ENCODE measurements at places on chromosomes 5 and 9. TPM values are rescaled to one million over a fixed set of nuclear protein-coding genes. Genes with fewer than 3 reads are reported as not detected.

DNA sequence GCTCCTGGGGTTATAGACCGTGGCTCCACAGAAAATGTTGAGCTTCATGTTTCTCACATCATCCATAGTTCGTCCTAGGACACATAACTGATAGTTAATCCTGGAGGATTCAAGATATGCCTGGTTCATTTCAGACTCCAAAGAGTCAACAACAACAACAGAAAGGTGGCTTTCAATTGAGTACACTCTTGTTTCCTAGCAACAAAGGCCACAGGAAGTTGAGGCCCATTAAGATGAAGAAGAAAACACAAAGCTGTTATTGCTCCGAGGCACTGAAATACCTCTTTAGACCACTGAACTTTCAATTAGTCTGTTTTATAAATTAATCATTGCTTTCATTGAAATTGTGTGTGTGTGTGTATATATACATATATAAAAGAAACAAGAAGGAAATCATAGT lies 154.5 kb downstream of the YIPF5 start:
- DNase-seq = no peak
- H3K4me3 ChIP-seq = no peak overlapping the region
- H3K27me3 ChIP-seq = peaks cover 2% of the 10 kb centered on the region
- no peak overlapping the region for H3K27ac ChIP-seq

GRCh38 chr9:35048511-35048910 lies 23.9 kb downstream of the VCP start:
- no peaks in the 10 kb centered on the region for H3K27me3 ChIP-seq
- no peak for DNase-seq
- peaks cover 30% of the 10 kb centered on the region for H3K36me3 ChIP-seq
- H3K4me3 ChIP-seq = no peak overlapping the region
- H3K4me1 ChIP-seq = peaks cover 23% of the 10 kb centered on the region

- H3K27me3 ChIP-seq = no peaks in the 10 kb centered on the region
- no peak overlapping the region for H3K4me3 ChIP-seq
- peaks cover 13% of the 10 kb centered on the region for H3K36me3 ChIP-seq
- H3K27ac ChIP-seq = no peak overlapping the region
- H3K4me1 ChIP-seq = peaks cover 14% of the 10 kb centered on the region
- DNase-seq = no peak
Measured at GRCh38 chr9:127455324-127455992, 4.1 kb downstream of the LRSAM1 start.

DNA sequence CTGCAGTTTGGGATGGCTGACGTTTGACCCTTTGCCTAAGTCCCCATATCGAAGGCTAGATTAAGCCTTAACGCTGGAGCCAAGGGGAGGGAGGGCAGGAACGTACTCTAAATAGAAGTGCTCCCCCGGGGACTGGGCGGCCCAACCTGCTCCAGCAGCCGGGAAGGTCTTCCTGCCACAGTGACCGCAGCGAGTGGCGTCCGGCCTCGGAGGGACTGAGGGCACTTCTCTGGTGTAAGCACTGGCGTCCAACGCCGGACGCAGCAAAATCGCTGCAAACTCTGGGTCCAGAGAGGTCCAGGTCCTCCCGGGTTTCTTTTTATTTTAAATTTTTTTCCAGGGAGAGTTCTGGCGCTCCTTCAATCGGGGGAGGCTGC lies 505 bp upstream of the ACER2 start:
- peak overlapping the region; percentile 88 for H3K4me3 ChIP-seq
- H3K36me3 ChIP-seq = peaks cover 1% of the 10 kb centered on the region
- H3K27me3 ChIP-seq = no peaks in the 10 kb centered on the region
- H3K4me1 ChIP-seq = peaks cover 9% of the 10 kb centered on the region
- no peak overlapping the region for H3K27ac ChIP-seq

DNA sequence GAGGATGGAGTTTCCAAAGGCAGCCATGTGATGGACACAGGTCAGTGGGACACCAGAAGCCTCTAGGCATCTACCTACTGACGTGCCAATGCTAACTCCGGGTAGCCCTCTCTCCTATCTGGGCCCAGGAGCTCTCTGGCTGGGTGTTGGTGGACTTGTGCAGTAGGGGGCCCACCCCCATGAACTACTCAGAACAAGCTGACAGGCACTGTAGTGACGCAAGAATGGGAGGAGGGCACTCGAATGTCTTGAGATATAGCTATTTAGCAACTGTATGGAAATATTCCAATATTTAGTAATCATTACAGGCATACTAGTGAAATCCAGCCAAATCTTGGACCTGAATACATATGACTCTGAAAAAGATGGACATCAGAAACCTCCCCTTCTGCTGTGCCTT lies 5.7 kb upstream of the DOCK2 start:
- no peaks in the 10 kb centered on the region for H3K36me3 ChIP-seq
- peaks cover 64% of the 10 kb centered on the region for H3K4me1 ChIP-seq
- DNase-seq = no peak
- H3K4me3 ChIP-seq = no peak overlapping the region

DNA sequence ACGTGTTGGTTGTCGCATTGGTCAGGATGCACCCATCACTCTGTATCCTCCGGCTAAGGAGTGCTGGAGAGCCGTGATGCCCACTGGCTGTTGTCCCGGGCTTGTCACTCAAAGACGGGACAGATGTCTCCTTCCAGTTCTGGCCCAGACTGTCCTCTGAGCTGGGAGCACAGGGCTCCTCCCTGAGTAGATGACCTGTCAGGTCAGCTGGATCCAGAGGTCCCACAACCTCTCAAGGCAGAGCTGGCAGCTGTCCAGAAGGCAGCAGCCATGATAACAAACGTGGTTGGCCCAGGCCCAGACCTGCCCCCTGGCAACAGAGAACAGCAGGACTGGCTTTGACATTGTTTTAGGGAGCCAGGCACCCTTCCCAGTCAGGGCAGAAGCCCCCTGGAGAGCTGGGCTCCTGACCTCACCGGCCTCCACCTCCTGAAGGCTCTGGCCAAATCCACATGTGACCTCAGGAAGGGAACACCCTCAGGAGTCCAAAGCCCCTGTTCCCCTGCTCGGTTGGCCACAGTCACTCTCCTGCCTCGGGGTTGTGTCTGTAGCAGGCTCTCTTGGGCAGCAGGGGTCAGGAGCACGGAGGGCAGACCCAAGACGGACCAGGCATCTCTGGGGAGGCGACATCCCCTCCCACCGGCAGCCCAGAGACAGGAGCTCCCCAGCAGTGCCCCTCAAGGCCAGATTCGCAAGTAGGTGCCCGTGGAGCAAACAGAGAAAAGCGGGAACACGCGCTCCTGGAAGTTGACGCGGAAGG lies 10.3 kb downstream of the TRIM7 start:
- no peak overlapping the region for H3K27ac ChIP-seq
- no peaks in the 10 kb centered on the region for H3K27me3 ChIP-seq
- H3K36me3 ChIP-seq = no peaks in the 10 kb centered on the region
- H3K4me1 ChIP-seq = peaks cover 35% of the 10 kb centered on the region

GRCh38 chr9:108642871-108643270 lies 212.9 kb downstream of the ACTL7B start:
- H3K4me3 ChIP-seq = no peak overlapping the region
- no peak for DNase-seq
- H3K4me1 ChIP-seq = no peaks in the 10 kb centered on the region
- H3K27ac ChIP-seq = no peak overlapping the region
- peaks cover 1% of the 10 kb centered on the region for H3K36me3 ChIP-seq

SPATA6L gene
- total RNA-seq = 0.46 TPM
